NCI-H1105 (cell line): ENCODE measurements at places on chromosomes 1 and 21.

- DNase-seq = no peak
These were observed 19.4 kb downstream of the TNFSF4 start for GRCh38 chr1:173187671-173188237.

DNA sequence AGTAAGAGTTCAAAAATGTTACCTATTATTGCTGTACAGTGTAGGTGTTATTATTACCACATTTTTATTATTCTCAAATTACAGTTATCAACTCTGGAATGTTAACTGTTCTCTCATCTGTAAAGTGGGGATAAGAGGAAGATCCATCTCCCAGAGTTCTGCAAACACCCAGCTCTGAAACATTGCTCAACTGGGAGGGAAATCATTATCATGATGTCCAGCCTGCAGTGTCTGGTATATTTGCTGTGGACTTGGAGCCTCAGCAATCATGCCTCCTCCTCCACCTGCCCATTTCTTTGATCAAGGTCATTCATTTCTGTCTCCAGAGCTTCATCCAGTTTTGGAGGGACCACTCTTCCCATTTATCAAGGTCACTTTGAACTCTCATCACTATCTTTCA lies 39.4 kb downstream of the C8A start:
- DNase-seq = no peak

GRCh38 chr1:236514703-236515442 lies 8.9 kb upstream of the LGALS8 start:
- DNase-seq = no peak

DNA sequence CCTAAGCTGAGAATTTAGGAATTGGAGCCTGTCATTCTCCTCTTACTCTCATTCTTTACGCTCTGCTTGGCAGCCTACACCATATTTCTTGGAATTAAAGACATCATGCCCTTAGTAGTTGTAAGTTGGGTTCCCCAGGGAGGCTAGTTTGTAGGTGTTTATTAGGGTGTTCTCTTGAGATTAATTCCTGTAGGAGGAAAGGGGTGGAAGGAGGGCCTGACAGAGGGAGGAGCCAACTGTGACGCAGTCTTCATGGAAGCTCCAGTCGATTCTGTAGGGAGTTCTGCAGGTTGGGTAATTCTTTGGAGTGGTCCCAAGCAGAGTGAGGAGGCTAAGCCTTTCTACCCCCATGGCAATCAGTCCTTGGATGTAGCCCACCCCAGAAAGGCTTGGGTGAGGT lies 111.4 kb downstream of the HHAT start:
- DNase-seq = no peak
